ENCODE measurements at places on chromosomes 1 and 21.

GRCh38 chr1:224651188-224651587 lies 35.1 kb downstream of the CNIH3 start:
- no peak for DNase-seq

- no peak for DNase-seq
These were observed 58.5 kb downstream of the HIVEP3 start for GRCh38 chr1:41860214-41860613.

GRCh38 chr1:75986478-75986877 lies 54.3 kb upstream of the ASB17 start:
- DNase-seq, result no peak

DNA sequence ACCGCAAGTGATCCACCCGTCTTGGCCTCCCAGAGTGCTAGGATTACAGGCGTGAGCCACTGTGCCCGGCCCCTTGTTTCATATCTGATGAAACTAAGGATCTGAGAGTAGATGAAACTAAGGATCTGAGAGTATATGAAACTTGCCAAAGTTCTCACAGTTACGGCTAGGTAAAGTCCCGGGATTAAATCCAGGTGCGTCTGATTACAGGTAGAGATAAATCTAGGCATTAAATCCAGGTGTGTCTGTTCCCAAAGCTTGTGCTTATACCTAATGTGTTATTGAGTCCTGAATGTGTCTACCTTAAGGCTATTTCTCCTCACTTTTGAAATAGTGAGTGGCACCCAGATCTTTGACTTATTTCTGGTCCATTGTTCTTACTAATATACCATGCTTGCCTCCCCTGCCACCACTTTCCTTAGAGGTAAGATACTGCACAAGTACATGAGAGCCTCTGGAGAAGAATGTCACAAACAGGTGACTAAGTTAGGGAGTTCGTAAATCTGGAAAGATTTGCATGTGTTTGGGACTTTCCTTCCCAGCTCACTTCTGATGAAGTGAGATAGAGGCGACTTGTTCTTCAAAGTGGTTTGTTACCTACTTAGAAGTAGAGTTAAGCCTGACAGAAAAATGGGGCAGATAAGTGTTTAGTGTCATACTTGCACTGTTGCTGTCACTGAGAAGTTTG lies 66.5 kb downstream of the AK4 start:
- DNase-seq, result no peak

DNA sequence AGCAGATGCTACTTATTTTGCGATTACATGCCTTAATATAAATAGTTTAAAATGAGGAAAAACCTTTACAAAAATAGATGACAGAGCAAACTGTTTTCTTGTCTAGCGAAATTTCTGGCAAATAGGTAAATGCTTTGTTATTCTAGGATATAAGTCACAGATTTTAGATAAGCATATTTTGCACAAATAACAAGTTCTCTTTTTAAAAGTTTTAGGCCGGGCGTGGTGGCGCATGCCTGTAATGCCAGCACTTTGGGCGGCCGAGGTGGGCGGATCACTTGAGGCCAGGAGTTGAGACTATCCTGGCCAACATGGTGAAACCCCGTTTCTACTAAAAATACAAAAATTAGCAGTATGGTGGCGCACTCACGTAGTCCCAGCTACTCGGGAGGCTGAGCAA lies 20.3 kb upstream of the ERRFI1 start:
- no peak for DNase-seq

Measured in activated naive CD4-positive, alpha-beta T cell treated with anti-CD3 and anti-CD28 coated beads, Interleukin-2, amount 10 ng/mL, durations not matched to agents 7 days and 5 days (primary cell).